ENCODE measurements at places on chromosomes 16 and 17.

- no peak for DNase-seq
Observed at GRCh38 chr17:4635823-4636375, 5.6 kb downstream of the ALOX15 start.

GRCh38 chr16:85943711-85944110 lies 44.7 kb downstream of the IRF8 start:
- no peak for DNase-seq

DNA sequence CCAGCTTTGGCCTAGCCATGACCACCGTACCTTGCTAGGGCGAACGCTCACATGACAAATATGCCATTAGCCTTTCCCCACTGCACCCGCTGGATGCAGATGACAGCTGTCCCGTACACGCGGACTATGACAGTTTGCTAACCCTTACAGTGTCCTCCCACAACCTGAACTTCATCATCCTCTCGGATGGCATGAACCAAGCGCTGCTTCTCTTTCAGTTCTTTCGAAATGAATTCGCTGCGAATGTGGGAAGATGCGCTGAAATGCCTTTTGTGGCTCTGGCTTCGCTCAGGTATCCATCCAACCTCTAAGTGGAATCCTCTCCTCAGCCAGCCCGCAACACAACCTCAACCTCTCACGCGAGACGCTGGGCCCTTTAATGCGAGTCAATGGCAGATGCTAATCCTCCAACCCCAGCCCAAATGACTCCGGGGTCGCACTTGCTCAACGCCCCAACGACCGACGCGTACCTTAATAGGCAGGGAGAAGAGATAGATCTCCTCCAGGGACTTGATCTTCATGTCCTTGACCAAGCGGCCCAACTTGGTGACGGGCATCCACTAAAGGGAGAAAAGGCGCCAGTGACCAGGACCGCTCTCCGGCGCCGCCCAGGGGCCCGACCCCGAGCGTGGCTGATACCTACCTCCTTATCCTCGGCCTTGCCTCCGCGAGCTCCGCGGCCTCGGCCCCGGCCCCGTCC lies 670 bp downstream of the RPS2 start:
- DNase-seq: no peak

DNA sequence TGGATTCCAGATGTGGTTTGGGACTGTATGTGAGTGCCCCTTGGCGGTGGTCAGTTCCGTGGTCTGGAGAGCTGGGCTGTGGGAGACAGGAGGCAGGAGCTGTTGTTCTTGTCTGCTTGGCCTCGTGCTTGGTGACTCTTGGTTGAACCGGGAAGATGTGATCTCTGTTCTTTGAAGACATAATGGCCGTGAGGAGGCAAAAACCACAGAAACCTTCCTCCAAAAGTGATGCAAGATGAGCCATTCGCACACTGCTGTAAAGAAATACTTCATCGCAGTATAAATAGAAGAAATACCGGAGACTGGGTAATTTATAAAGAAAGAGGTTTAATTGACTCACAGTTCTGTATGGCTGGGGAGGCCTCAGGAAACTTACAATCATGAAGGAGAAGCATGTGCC lies 128.8 kb downstream of the RAP1GAP2 start:
- DNase-seq: no peak

- no peak for DNase-seq
Observed at GRCh38 chr16:82882226-82882625, 255.5 kb downstream of the CDH13 start.

- no peak for DNase-seq
Observed at GRCh38 chr16:62752854-62753253, 716.6 kb upstream of the CDH8 start.

GRCh38 chr16:82146957-82147356 lies 23.1 kb downstream of the MPHOSPH6 start:
- no peak for DNase-seq

GRCh38 chr16:85573696-85574641 lies 39.2 kb upstream of the GSE1 start:
- no peak for DNase-seq

DNA sequence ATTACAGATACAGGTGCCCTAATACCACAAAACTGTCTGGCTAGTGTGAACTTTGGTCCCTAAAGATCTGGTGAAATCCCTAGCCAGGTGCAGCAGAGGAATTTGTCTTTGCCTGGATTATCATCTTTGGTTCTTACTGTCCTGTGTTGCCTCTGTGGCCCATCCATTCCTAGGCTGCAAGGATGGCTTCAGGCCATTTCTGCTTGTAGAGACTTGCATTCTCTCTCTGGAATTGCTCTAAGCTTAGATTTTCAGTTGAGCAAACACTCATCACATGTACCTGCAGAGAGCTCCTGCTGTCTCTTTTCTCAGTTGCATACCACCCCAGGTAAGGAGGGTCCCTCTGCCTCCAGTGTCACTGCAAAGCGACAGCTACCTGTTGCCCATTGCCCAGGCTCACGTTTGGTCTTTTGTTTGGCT lies 114.9 kb downstream of the PRKCA start:
- no peak for DNase-seq

DNA sequence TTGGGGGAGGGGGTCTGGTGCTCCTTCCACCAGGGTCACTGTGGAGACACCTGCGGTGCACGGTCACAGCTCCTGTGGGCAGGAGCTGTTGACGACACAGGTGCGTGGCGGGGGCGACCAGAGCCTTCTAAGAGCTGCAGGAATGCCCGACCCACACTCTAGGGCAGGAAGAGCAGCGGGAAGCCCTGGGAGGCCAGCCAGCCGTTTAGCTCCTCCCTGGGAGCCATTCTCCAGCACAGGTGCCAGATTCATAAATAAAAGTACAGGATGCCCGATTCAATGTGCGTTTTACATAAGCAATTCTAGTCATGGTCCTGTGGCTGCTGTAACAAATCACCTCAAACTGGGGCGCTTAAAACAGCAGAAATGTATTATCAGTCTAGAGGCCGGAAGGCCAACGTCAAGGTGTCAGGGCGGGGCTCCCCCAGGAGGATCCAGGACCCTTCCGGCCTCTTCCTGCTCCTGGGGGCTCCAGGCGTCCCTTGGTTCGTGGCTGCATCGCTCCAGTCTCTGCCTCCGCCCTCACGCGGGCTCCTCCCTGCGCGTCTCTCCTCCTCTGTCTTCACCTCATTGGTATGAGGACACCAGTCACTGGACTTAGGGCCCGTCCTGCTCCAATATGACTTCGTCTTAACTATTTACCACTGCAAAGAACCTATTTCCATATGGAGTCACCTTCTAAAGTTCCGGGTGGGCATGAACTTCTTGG lies 155.4 kb downstream of the FOXL1 start:
- DNase-seq: no peak

DNA sequence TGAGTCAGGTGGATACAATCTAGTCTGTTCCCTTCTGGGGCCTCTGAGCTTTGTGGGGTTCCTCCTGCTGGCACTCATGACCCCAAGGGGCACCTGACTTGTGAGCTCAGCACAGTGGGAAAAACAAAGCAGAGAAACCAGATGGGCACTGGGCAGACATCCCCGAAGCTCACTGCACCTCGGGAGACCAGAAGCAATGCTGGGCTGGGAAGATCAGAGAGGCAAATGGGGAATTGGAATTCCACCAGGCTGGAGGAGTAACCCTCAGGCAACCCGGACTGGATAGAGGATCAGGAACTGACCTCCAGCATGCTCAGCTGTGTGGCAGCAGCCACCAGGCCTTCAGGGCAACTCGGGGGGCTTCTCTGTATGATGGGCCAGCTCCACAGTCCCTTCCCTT lies 50.3 kb downstream of the ABCC12 start:
- DNase-seq: no peak
